ENCODE measurements at places on chromosomes 2 and 18.

DNA sequence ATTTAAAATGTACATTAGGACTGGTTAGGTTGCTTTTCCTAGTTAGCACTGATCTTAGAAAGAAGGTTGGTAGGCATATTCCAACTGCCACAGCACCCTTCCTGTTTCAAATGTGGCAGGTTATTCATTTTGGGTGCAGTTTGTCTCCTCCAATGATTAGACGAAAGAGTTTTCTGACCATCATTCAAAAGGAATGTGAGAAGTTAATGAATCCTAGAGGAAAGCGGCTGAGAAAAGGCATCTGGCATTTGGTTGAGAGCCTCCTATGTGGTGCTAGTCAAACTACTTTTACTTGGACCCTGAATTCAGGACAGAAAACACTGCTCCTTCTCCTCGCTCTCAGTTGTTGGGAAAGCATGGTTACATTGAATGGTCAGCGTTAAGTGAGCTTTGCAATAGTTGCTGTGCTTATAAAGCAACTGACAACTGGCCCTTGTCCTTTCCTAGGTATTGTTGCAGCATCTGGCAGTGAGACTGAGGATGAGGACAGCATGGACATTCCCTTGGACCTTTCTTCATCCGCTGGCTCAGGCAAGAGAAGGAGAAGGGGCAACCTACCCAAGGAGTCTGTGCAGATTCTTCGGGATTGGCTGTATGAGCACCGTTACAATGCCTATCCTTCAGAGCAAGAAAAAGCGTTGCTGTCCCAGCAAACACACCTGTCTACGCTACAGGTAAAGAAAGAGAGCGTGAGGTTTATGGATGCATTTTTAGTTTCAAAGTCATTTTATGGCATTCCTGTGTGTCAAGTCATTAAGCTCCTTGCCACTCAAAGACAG is 6.1 kb downstream of the TGIF1 start:
- no peak for DNase-seq

DNA sequence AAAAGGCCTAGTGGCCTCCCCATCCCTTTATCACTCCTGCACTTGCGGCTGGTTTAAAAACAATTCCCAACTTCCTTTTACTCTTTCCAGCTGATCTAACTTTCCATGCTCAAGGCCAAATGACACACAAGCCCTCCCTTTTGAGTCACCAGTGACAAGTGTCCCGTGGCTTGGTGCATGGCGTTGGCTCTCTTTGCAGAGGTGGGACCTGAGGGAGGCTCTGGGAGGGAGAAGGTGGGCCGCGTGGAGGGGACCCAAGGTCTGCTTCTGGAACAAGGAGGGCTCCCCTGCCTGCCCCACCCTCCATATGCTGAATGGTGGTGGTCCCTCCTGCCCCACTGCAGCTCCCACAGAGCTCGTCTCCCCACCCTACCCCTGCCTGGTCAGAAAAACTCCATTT is 30.8 kb upstream of the HPCAL1 start:
- DNase-seq, result peak; percentile 10

GRCh38 chr18:58781627-58782194 is 83.0 kb upstream of the ZNF532 start:
- DNase-seq, result peak; percentile 25

GRCh38 chr2:145644820-145645302 is 1124.9 kb upstream of the ZEB2 start:
- DNase-seq, result no peak

- no peak for DNase-seq
Observed at GRCh38 chr2:90209806-90210205, 1518.3 kb downstream of the RPIA start.

GRCh38 chr2:25310965-25311864 is 30.5 kb downstream of the DNMT3A start:
- DNase-seq, result no peak

- no peak for DNase-seq
Observed at GRCh38 chr18:6781796-6782195, 52.3 kb downstream of the ARHGAP28 start.

DNA sequence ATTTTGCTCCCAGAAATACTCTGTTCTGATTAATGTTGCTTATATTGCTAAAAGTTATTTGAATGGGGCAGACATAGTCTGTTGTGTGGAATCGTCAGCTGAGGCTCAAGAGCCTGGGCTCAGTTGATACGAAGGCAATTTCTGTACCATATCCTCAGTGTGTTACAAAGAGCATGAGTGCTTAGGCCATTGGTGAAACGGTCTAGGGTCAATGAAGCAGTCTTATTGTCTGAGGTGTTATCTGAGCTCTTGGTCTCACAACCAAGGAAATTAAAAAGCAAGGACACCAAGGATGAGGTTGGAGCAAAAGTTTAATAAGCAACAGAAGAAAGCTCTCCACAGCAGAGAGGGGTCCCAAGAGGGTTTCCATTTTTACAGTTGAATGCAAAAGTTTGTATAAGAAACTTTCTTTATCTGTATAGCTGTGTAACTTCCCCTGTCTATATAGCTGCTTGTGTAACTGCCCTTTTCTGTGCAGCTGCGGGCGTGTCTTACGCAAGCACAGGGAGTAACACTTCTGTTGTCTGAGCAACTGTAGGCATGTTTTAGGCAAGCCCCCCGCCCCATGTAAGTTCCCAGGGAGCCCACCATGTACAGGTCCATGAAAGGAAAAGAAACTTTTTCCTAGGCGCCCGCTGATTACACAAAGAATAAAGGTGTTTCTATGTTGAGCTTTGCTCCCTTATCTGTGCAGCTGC is 40.6 kb upstream of the DSC1 start:
- no peak for DNase-seq

GRCh38 chr2:46184794-46185583 is 112.2 kb upstream of the EPAS1 start:
- no peak for DNase-seq

GRCh38 chr18:2968606-2969005 is 44.3 kb downstream of the LPIN2 start:
- peak; percentile 35 for DNase-seq

- DNase-seq, result no peak
Observed at GRCh38 chr2:206790311-206790935, 25.0 kb downstream of the FASTKD2 start.

DNA sequence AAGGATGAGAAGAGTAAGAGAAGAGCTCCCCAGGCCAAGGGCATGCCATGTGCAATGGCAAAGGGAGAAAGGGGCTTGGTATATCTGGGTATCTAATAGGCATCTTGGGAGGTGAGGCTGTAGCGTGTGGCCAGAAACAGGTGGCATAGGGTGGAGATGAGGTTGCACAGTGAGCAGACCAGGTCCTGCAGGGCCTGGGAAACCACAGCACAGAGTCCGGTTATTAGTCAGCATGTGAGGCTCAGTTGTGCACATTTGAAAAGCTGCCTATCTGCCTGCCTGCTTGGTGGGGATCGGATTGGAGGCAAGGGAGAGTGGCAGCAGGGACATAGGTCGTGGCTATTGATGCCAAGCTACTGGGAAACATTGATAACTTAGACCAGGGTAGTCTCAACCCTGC is 190.6 kb downstream of the TPGS2 start:
- no peak for DNase-seq

GRCh38 chr2:188199716-188200128 is 92.0 kb upstream of the GULP1 start:
- DNase-seq, result no peak

DNA sequence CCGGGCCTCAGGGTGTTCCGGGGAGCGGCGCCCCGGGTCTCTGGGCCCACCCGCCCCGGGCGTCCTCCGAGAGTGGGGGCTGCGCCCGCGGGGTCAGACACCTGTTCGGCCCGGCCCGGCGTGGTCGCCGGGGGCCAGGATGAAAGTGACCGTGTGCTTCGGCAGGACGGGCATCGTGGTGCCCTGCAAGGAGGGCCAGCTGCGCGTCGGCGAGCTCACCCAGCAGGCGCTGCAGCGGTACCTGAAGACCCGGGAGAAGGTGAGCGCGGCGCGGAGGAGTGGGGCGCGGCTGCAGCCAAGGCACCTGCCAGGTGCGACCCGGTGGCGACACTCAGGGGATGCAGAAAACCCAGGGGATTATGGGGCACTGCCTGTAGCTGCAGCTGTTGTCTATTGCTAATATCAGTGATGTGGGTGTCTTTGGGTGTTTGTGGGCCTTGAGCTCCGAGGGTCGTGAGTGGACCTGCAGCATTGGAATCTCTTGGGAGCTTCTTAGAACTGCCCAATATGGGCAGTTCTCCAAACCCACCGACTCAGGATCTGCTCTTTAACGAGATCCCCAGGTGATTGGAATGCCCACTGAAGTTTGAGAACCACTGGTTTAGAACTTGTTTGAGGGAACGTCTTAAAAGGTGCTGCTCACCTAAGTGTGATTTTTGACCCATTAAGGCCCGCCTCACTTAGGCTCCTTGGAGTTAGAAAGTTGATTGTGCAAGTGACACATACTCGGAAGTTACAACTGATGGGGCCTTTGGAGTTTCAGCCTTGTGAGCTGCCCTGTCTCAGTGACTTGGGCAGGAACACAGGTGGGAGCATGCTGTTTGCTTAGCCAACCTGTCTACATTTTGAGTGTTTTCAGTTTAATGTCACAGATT is 823 bp downstream of the PARD3B start:
- peak; percentile 3 for DNase-seq

DNA sequence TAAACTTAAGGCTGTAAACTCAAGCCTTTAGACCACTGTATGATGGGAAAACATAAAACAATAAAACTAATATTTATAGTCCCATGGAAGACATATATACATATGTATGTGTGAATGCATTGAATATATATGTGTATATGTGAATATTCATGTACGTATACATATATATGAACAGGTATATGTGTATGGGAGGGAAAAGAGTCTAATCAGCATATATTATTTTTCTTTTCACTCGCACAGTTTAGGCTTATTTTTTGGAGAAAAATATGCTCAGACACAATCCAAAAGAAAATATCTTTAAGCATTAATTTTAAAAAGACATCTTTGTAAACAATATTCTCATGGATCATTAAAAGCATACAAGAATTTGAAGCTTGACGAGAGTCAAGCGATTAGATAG is 22.7 kb downstream of the COL4A4 start:
- no peak for DNase-seq

DNA sequence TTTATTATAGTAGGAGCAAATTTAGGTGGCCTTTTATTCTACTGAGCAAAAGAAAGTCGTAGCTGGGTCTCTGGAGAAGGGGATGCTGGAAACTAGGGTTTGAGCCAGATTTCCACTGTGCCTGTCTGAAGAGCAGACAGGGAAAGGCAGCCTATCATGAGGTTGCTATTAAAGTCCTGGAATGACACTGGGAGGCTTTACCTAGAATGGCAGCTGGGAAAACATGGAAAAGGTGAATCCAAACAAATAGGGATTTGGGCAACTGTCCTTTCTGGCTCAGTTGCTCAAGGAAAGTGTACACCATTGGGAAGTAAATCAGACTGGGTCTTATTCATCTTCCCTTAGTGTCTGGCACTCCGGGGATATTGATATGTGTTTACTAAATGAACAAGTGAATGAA is 154.6 kb downstream of the MTX2 start:
- no peak for DNase-seq

GRCh38 chr2:38107738-38108410 is 31.9 kb upstream of the CYP1B1 start:
- DNase-seq, result no peak

- no peak for DNase-seq
Observed at GRCh38 chr2:42764901-42765300, 966 bp upstream of the OXER1 start.

DNA sequence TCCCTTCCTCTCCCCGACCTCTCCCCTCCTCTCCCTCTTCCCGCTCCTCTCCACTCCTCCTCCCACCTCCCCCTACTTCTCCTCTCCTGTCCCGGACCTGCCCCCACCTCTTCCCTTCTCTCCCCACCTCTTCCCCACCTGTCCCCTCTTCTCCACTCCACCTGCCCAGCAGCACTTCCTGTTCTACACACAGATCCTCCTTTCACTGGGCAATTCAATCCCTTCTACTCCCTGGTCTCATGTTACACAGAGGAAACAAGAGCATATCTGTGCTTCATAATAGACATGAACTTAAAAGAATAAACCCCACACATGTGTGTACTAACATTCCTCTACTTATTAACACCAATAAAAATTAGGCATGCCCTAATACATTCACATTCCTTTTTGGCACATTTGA is 34.8 kb downstream of the TIMM21 start:
- no peak for DNase-seq

DNA sequence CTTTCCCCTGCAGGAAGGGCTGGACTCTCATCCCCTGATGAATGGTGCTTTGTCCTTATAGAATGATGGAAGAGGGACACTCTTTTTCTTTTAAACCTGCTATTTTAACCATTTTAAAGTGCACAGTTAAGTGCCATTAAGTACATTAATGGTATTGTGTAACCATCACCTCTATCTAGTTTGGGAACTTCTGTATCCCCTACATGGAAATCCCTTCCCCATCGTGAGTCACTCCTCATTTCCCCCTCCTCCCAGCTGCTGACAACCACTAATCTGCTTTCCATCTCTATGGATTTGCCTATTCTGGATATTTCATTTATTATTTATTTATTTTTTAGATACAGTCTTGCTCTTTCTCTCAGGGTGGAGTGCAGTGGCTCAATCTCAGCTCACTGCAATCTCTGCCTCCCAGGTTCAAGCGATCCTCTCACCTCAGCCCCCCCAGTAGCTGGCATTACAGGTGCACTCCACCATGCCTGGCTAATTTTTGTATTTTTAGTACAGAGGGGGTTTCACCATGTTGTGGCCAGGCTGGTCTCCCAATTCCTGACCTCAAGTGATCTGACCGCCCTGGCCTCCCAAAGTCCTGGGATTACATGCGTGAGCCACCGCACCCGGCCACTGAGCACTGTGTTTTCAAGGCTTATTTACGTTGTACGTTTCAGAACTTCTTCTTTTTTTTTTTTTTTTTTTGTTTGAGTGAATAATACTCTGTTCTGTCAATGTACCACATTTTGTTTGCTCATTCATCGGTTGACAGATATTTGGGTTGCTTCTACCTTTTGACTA is 15.8 kb downstream of the DGKD start:
- no peak for DNase-seq

DNA sequence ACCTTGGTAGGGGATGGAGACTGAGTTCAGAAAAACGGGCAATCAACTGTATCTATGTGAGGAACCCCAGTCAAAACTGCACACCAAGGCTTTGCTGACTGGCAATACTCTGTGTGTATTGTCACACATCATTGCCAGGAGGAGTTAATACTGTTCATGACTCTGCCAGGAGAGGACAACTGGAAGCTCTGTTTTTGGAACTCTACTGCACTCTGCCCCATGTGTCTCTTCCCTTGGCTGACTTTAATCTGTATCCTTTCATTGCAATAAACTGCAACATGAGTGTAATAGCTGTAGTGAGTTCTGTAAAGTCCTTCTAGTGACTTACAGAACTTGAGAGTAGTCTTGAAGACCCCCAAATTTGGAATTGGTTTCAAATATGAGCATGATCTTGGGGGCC is 72.3 kb downstream of the FAM228A start:
- no peak for DNase-seq

- no peak for DNase-seq
Observed at GRCh38 chr18:76951456-76952247, 129.3 kb downstream of the ZNF236 start.

All from CD8-positive, alpha-beta T cell (primary cell).